ENCODE measurements at places on chromosomes 4 and X.

DNA sequence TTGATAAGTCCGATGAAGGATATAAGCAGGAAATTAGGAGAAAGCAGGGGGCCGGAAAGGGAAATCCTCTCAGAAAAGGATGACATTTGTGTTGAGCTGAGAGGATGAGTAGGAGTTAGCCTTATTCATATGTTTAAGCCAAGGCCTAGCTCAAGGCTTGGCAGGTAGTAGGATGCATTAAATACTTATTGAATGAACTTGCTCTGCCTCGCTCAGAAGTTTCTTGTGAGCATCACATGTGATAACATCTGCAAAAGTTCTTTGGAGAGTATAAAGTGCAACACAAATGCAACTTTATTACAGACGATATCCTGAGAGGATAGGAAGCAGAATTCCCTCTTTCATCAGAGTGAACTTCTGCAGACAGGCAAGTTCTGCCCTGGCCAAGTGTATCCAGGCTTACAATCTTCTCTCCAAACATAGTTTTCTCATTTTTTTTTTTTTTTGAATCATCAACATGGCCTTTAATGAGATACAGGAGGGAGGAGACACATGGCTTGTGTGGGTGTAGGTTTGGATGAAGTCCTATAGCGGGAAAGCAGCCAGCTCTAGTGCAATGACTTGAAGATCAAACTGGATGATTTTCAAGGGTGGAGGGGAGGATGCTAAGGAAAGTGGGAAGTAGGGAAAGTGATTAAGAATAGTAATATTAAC lies 48.1 kb downstream of the LUZP4 start:
- DNase-seq = no peak

DNA sequence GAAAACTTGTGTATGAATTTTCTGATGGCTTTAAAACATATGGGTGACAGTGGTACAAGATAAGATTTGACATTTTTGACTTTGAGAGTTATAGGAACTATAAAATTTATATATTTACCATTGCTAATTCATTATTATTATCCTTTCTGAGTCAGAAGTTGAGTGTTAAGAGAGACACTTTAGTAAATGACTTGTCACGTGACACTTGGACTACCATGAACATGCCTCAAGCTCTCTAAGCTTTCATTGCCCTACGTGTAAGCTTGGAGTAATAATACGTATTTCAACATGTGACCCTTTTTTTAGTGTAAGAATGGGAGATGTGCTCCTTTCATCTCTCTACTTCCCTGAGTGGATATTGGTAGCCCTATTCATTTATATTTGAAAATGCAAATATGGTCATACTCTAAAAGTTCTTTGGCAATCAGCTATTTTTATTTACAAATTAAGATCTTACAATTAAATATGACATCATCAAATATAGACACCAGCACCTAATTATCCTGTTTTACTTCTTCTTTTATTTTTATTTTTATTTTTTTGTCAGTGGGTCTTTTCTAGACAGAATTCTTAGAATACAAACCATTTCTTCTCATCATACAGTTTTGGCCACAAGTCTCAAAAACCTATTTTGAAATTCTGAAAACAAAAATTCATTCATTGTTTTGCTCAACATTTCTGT lies 837.0 kb downstream of the PDHA2 start:
- DNase-seq = no peak

DNA sequence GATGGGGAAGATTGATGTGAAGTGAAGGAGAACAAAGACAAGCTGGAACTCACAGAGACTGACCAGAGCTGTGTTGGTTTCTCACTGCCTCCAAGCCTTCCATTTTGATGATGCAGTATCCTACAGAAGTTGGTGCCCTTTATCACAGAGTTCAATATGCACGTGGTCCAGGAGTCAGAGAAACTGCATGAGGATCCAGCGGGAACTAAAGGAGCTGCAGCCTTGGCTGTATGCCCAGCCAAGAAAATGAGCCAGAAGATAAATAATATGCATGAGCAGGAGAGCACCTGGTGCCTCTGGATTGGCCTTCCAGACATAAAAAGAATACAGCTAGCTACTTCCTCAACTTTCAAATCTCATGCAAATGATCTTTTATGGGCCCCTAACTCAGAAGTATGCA lies 44.3 kb upstream of the DCLK2 start:
- no peak for DNase-seq

DNA sequence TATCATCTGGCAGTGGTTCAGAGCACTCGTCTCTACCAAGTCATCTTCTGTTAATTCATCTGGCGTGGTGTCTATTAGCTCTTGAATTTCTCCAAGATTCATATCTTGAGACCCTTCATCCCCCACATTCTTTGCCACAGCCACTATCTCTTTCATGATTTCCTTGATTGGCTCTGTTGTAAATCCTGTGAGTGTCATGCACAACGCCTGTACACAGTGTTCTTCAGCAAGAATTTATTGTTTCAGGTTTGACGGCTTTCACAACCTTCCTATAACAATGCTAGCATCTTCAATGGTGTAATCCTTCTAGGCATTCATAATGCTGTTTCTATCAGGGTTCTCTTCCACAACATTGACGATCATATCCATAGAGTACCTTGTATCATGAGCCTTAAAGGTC lies 30.9 kb downstream of the MGST2 start:
- no peak for DNase-seq

- DNase-seq = no peak
Measured at GRCh38 chr4:108543359-108543968, 76.9 kb upstream of the RPL34 start.

DNA sequence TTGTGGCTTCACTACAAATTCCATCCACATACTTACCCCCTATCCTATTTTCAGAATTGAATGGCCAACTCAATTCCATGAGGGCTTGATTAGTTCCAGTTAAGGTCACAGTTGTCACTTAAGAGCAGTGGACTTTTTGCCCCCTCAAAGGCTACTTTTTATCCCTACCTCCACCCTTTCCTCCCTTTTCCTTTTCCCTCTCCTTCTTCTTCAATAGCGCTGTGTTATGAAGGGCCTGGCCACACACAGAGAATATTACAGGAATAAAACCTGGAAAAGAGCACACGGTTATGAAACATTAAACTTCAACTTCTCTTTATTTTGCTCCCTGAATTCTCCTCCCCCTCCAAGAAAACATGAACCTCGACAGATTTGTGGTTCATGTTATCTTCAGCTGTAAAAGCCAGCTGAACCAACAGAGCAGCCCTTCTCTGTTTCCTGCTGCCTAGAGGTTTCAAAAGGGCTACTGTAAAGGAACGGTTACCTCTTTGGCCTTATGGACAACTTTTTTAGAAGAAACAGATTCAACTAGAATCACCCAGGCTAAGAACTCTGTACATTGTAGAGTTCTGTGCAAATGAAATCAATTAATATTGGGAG lies 87.0 kb upstream of the RPL34 start:
- no peak for DNase-seq

DNA sequence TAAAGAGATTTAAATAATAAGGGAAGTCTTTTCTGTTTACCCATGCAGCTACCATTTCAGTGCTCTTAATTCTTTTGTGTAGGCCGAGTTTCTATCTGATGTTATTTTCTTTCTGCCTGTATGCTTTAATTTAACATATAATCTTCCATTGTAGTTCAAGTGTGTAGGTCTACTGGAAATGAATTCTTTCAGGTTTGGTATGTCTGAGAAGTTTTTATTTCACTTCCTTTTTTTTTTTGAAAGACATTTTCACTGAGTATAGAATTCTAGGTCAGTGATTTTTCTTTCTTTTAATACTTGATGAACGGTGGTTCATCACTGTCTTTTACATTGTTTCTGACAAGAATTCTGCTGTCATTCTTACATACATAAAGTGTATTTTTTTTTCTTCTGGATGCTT lies 42.1 kb downstream of the VAMP7 start:
- DNase-seq = no peak

GRCh38 chr4:71049395-71049794 lies 55.9 kb downstream of the DCK start:
- DNase-seq = no peak

DNA sequence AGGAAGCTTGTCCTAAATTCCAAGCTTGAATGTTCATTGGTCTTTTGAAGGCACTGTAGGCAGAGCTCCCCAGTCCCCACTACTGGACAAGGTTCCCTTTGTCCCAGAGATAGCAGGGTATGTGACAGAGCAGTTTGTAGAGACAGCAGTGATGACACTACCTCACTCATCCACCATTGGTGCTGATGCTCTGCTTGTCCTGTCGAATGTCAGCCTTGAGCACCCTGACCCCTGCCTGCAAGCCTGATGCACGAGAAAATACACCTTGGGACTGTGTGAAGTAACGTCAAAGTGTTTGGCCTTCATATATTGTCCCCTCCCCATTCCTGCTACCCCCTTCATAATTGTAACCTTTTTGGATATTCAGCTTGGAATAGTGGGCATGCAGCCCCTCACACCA lies 188.9 kb upstream of the EOLA2 start:
- no peak for DNase-seq

DNA sequence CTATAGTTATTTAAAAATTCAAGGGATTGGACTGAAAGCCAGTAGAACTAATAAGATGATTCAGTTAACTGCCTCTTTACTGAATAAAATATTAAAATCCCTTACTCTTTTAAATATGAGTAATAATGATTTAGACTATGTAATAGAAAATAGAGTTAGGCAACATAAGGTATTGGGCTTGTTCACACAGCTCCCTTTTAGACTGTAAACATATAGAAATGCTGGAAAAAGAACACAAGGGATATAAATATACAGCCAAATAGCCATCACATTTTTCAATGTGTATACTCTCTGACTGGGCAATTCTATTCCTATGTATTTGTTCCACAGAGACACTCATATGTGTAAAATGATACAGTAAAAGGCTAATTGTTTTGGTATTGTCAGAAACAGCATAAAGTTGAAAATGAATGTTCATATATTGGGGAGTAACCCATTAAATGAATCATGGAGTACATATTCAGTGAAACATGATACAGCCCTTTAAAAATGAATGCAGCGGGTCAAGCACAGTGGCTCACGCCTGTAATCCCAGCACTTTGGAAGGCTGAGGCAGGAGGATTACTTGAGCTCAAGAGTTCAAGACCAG lies 129.8 kb downstream of the TBC1D19 start:
- no peak for DNase-seq

GRCh38 chrX:22135171-22135711 lies 103.1 kb downstream of the PHEX start:
- no peak for DNase-seq

DNA sequence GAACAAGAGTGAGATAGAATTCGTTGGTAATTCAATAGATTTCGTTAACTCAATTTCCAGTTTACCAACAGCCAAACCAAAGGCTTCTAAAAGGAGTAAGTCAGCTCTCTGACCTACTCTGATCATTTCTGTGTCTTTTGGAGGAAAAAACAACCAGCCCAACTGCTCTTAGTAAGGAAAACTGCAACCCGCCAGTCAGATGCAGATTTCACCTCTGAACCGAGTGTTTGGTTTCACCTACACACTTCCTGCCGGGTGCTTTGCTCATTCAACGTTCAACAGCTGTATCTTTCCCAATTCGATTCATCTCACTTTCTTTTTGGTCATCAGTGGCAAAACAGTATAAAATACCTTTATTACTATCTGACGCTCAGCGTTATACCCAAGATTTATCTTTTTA lies 24.5 kb downstream of the TMSB4X start:
- DNase-seq = peak; percentile 58

GRCh38 chr4:89117115-89117514 lies 5.8 kb downstream of the TIGD2 start:
- DNase-seq = no peak

GRCh38 chrX:25198891-25199290 lies 183.1 kb upstream of the ARX start:
- no peak for DNase-seq

DNA sequence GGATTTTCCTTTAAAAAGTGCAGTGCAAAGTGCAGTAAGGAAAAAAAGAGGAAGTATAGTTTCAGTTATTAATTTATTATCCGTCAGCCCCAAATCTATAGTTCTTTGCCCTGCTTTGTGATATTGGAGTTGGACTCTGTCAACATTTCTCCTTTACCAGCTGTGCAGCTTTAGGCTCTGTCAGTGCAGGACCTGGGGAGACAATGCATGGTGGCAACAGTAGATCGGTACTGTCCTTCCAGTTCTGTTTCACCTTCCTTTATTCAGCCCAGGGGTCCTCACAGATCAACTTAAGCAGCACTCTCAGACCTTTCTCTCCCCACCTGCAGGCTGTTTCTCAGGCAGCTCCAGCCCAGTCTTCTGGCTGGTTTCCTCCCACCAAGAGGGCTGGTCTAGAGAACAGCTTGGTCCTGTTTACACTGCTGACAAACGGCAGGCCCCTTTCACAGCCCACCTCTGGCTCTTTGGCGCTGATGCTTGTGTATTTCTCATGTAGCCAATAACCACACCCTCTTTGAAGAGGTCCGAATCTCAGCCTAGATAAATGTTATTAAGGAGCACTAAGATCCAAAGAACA lies 71.6 kb downstream of the MCUB start:
- no peak for DNase-seq

- no peak for DNase-seq
Measured at GRCh38 chrX:11929476-11929875, 171.4 kb downstream of the MSL3 start.

DNA sequence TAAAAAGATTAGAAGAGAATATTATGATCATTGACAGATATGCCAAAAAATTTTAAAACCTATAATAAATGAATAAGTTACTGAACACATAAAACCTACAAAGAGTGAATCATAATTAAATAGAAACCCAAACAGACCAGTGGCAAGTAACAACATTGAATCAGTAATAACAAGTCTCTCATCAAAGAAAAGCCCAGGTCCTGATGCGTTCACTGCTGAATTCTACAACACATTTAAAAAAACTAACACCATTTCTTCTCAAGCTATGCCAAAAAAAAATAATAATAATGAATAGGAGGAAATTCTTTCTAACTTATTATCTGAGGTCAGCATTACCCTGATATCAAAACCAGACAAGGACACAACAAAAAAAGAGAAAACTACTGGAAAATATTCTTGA lies 30.6 kb downstream of the ACTRT1 start:
- no peak for DNase-seq

DNA sequence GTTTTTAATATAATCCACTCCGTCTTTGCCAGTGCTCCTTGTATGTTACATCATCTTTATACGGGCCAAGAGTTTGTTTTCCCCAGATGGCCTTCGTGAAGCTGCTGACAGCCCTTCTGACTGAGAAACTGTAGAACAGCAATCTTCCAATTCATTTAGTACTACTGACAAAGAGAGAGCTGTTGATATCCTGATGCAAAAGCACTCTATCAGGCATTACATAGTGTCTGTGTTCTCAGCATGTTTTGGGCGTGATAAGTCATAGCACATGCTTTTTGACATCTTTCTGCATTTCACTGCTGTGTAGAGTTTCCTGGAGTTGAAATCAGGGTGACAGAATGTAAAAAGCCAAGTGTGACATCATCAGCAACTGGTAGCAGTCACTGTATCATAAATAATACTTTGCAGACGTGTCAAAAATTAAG lies 746.3 kb upstream of the FAM241A start:
- DNase-seq = no peak
